Fibroblast of lung (primary cell): ENCODE measurements at places on chromosomes 16 and 17.

GRCh38 chr16:58034128-58034685 is 8.7 kb downstream of the MMP15 start:
- no peak for DNase-seq

GRCh38 chr16:3481696-3482658 is 13.3 kb downstream of the C16orf90 start:
- DNase-seq, result no peak

- DNase-seq, result peak; percentile 28
Measured at GRCh38 chr17:63699638-63700527, at the start of gene LIMD2. LIMD2 (minus strand) TSS chr17:63700125; CDS start chr17:63699298, 827 bp downstream.

DNA sequence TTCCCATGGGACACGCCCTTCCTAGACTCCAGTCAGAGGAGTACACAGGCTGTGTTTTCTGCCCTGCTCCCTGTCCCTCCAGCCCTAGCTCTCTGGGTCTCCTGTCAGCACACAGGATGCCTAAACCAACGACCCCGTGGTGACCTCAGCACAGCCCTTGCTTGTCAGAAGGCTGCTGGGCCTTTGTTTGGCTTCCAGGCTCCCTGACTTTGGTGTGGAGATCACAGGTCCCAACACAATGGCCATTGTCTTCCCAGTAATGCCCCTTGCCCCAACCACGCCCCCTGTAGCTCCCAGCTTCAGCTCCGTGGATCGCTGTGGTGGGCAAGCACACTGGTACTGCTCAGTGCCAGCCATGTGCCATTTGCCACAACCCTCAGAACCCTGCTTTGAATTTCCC is 15.0 kb downstream of the HNF1B start:
- no peak for DNase-seq

- no peak for DNase-seq
Measured at GRCh38 chr17:66339561-66339960, 37.1 kb downstream of the PRKCA start.

- no peak for DNase-seq
Measured at GRCh38 chr16:68910051-68910450, 66.7 kb downstream of the TANGO6 start.

DNA sequence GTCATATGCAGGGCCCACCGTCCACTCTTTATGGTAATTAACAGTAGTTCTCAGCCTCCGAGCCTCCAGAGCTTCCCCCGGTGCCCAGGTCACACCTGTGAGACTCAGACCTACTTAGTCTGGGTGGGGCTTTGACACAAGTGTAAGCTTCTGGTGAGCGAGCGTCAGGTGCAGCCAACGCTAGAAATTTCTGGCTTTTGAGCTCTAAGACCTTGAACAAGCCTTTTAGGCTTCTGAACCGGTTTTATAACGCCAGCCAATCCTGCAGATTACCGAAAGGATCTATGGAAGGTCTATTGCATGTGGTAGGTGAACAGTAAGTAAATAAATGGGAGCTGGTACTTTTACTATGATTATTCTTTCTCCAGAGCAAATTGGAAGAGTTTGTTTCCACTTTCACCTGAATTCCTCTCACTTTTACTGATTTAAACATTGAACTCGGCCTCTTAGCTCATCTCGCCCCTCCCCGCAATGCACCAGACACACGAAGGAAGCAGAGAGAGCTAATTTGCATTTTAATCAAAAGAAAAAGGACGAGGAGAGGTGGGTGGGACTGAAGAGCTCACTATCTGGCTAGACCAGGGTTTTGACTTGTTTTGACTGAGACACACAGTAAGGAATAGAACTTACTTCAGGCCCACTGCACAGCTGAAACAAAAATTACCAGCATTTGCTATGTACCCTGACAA is 47.1 kb downstream of the ABAT start:
- no peak for DNase-seq

- DNase-seq, result no peak
Measured at GRCh38 chr17:55450232-55450825, 28.7 kb upstream of the MMD start.

DNA sequence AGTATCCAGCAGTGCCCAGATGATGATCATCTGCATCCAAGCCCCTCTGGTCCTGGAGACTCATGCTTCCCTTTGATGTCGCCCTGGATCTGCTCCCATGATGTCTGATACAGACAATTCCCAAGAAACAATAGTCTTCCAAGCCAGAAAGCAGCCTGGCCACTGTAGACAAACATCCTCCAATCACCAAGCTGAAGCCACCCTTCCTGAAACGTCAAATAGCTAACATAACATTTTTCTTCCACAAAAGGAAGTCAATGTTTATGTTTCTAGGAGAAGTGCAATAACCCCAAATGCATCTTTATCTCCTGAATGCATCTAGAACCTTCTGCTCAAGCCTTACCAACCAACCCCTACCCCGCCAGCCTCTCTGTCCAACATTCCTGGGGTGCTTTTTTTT is 1.2 kb upstream of the DPEP2 start:
- no peak for DNase-seq

DNA sequence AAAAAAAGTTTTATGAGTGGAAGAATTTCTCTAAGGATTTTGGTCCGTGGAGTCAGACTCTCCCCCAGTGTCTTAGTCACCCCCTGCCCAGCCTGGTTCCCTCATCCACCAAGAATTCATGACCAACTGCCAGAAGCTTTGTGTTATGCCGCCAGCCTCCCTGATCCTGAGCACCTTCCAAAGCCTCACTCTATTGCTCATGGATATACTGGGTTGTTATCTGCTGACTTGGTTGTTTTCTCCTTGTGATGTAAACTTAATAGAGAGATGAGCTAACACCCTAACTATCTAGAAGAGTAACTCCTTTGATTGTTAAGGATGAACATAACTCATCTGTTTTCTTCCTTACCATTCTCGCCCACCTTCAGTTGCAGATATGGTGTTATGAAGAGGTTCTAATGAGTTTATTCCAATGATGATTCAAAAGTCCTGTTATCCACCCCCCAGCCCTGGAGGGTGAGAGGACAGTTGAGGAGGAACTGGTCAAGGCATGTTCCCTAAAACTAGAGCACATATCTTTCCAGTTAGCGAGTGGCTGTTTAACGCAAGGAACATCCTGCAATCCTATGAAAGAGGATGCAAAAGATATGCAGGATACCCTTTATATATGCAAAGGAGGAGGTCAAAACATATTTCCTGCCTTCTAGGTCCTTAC is 1.5 kb upstream of the PSMD3 start:
- peak; percentile 51 for DNase-seq

DNA sequence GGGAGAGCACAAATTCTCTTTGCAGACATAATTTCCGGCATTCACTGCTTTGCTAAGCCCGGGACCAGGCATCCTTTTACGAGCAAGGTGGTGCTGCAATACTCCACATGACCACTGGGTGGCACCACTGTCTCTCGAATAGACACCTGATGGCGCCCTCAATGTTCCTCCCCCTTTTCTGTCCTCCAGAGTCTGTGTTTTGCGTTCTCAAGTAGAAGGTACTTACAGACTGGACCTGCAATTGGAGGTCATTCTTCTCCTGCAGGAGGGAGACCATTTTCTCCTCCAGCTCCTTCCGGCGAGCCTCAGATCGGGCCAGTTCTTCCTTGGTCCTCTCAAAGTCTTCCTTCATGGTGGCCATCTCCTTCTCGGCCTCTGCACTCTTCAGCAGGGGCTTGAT is 45.2 kb downstream of the MYH13 start:
- peak; percentile 20 for DNase-seq

- DNase-seq, result no peak
Measured at GRCh38 chr17:29246628-29247027, at the start of gene CRYBA1. CRYBA1 (plus strand) TSS chr17:29246859; CDS start chr17:29246864, 5 bp downstream.

GRCh38 chr16:69566981-69567680 is 1.4 kb downstream of the NFAT5 start:
- no peak for DNase-seq

- DNase-seq, result no peak
Measured at GRCh38 chr17:32523827-32524552, 37.2 kb downstream of the CDK5R1 start.
